ENCODE measurements at places on chromosomes 5 and 9. TPM values are rescaled to one million over a fixed set of nuclear protein-coding genes. Genes with fewer than 3 reads are reported as not detected.

DNA sequence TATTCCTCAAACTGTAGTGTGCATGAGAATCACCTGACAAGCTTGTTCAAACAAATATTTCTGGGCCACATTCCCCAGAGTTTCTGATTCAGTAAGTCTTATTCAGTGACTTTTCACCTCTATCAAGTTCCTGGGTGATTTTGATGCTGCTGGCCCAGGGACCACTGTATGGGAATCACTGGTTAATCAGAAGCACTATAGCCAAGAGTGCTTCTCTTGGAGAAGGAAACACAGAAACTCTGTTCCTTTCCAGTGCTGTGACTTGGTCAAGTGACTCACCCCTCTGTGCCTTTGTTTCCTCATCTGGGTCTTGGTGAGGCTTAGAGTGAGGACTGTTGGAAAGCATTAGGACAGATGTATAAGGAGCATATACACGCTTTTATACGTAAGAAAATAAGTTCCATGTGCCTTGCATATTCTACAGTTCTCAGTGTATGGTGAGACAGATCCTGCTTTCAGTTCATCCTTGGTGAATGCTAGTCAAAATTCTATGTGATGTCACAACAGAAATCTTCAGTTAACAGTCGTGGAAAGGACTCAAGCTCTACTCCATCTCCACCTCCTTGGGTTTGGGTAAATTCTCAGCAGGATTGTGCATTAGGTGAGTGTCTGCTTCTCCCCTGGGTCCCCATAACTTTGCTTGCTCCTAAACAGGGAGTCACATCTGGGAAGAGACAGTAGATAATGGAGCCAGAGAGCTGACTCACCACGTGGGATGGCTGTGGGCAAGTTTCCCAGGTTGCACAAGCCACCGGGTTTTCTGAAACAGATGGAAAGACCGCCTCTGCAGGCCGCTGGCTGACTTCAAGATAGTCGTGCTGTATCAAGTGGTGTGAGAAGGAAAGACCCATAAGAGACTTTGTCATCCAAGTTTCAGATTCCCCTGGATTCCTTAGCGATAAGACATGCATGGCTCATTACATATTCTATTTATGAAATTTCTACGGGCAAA lies 117.0 kb downstream of the NXNL2 start:
- no peaks in the 10 kb centered on the region for H3K27me3 ChIP-seq
- no peak for DNase-seq
- no peaks in the 10 kb centered on the region for H3K4me1 ChIP-seq
- H3K27ac ChIP-seq: no peak overlapping the region
- no peaks in the 10 kb centered on the region for H3K36me3 ChIP-seq
- no peak overlapping the region for H3K4me3 ChIP-seq

- peaks cover 4% of the 10 kb centered on the region for H3K36me3 ChIP-seq
- no peak for DNase-seq
- H3K27ac ChIP-seq: no peak overlapping the region
- no peak overlapping the region for H3K4me3 ChIP-seq
- H3K27me3 ChIP-seq: no peaks in the 10 kb centered on the region
Measured at GRCh38 chr9:112755675-112756074, 5.1 kb downstream of the SNX30 start.

DNA sequence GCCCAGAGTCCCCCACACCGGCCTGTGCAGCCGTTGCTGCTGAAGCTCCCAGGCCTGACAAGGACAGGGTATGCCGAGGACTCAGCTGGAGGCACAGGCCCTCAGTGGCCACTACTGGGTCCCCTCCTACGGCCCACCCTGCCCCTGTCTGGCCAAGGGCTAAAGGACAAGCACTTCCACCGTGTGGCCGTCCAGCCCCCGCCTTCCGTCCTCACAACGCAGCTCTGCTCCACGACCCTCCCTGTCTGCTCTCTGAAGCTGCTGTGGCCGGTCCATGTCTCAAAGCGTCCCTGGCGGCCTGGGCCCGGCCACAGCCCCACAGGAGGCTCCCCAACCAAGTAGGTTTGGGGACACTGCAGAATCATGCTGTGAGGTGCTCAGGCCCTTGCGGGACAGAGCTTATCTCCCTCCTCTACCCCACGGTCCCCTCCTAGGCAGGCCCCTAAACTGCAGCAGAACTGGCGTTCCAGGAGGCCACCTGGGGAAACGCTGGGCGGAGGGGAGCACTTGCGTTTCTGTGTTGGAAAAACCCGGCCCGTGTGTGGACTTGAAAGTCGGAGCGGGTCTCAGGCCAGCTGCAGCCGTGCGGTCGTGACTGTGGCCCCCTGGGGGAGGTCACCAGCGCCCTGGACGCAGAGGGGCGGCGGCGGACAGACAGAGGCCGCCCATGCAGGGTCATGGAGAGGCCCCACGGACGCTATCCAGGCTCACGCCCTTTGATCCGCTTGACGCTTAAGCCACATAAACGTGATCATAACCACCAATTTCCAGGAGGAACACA lies 45.6 kb downstream of the NKD2 start:
- H3K4me1 ChIP-seq: no peaks in the 10 kb centered on the region
- no peak for DNase-seq
- H3K27me3 ChIP-seq: no peaks in the 10 kb centered on the region
- no peak overlapping the region for H3K4me3 ChIP-seq

GRCh38 chr9:136091582-136092352 lies 3.3 kb downstream of the NACC2 start:
- H3K4me1 ChIP-seq: peaks cover 14% of the 10 kb centered on the region
- H3K4me3 ChIP-seq: no peak overlapping the region
- no peaks in the 10 kb centered on the region for H3K36me3 ChIP-seq
- H3K27ac ChIP-seq: no peak overlapping the region

Gene NFX1
- polyA plus RNA-seq: 30.1 TPM

Gene ZNF366
- not detected for polyA plus RNA-seq

DNA sequence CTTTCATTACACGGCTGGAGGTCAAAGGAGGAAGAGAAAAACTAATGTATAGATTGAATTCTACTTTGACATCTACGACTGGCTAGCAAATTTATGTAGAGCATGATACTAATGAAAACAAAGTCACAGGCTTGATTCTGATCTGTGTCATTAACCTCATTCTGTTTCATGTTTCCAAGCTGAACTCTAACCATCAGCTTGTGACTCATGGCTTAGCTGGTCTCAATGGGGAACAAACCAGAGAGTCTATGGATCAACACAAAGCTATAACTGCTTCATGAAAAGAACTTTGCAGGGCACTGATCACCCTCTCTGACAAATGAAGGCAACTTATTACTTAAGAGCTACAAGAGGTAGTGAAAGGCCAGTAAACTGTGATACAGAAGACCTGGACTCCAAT lies 23.6 kb upstream of the PDE4D start:
- no peaks in the 10 kb centered on the region for H3K36me3 ChIP-seq
- no peak for DNase-seq
- no peaks in the 10 kb centered on the region for H3K4me1 ChIP-seq
- no peaks in the 10 kb centered on the region for H3K27me3 ChIP-seq
- H3K27ac ChIP-seq: no peak overlapping the region
- H3K4me3 ChIP-seq: no peak overlapping the region

DNA sequence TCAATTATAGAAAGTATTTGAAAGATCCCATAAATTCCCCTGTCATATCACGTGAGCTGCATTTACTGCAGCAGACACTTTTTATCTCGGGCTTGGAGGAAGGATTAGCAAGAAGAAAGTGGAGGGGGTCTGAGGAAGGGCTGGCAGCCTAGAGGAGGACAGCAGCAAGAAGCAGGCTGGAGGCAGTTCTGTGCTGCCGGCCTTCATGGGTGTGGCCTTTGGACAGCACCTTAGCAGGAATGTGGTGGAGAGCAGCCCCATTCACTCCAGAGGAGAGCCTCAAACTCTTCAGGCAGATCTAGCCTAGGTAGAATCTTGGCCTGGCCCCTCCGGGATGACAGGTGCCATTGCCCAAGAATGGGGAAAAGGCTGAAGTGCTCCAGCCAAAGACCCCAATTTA lies 89.8 kb upstream of the GABRP start:
- H3K27ac ChIP-seq: no peak overlapping the region
- DNase-seq: no peak
- H3K4me1 ChIP-seq: no peaks in the 10 kb centered on the region
- no peaks in the 10 kb centered on the region for H3K36me3 ChIP-seq

- no peaks in the 10 kb centered on the region for H3K4me1 ChIP-seq
- no peaks in the 10 kb centered on the region for H3K36me3 ChIP-seq
- DNase-seq: no peak
- no peak overlapping the region for H3K4me3 ChIP-seq
Measured at GRCh38 chr5:139140591-139141071, 57.5 kb downstream of the SIL1 start.

Gene INSL4
- not detected for polyA plus RNA-seq
